Activated CD4-positive, alpha-beta T cell treated with anti-CD3 and anti-CD28 coated beads, Interleukin-2, amount 10 ng/mL, durations not matched to agents 7 days and 5 days (primary cell): ENCODE measurements at places on chromosomes 3 and 15. TPM values are rescaled to one million over a fixed set of nuclear protein-coding genes. Genes with fewer than 3 reads are reported as not detected.

DNA sequence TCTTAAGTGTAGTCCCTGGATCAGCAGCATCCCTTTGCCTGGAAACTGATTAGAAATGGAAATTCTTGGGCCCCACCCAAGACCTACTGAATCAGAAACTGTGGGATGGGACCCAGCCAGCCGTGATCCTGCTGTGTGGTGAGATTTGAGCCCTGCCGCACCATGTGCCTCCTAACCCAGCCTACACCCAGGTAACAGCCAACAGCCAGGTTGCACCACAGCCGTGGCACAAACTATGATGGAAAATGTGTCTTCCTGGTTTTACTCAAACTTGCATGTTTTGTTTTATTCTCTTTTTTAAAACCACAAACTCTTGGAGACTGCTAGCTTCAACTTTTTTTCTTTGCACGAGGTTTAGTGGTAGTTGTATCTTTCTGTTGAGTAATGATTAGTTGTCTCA is 2.6 kb downstream of the LIMD1 start:
- peak overlapping the region; percentile 58 for H3K27ac ChIP-seq
- H3K27me3 ChIP-seq = no peaks in the 10 kb centered on the region
- H3K36me3 ChIP-seq = peaks cover 41% of the 10 kb centered on the region
- peak overlapping the region; percentile 87 for H3K4me3 ChIP-seq

DNA sequence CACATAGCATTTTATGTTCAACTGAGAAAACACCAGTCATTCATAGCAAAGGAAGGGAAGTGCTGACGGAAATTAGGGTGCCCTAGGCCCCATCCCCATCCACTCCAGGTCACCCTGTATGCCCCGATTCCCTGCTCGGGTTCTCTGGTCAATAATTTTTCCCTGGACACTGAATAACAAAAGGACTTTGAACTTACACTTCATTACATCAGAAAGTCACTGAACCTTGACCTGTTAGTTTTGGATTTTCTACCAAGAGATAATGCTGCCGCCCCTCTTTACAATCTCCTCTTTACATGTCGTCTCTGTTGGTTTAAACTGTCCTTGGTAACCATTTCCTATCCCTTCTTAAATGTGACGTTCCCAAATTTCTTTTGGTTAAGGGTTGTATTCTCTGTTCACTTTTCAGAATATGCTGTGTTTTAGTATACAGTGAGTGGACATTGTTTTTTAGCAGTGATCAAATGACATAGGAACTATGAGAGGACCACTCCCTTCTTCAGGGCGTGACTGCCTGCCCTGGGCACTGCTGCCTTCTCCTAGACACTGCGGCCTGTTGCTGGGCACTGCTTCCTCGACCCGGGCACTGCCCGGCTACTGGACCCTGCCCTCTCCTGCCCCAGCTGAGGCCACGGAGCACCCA is 13.6 kb upstream of the AHSG start:
- no peak overlapping the region for H3K27ac ChIP-seq
- DNase-seq = no peak
- no peaks in the 10 kb centered on the region for H3K36me3 ChIP-seq

- H3K27me3 ChIP-seq = peaks cover 3% of the 10 kb centered on the region
- no peak overlapping the region for H3K27ac ChIP-seq
- no peaks in the 10 kb centered on the region for H3K36me3 ChIP-seq
- DNase-seq = no peak
Observed at GRCh38 chr15:62421289-62421688, 256.2 kb upstream of the C2CD4B start.

- DNase-seq = no peak
- no peaks in the 10 kb centered on the region for H3K27me3 ChIP-seq
- H3K4me3 ChIP-seq = no peak overlapping the region
- peaks cover 28% of the 10 kb centered on the region for H3K36me3 ChIP-seq
Observed at GRCh38 chr3:46282696-46283095, 40.4 kb downstream of the CCR3 start.

DNA sequence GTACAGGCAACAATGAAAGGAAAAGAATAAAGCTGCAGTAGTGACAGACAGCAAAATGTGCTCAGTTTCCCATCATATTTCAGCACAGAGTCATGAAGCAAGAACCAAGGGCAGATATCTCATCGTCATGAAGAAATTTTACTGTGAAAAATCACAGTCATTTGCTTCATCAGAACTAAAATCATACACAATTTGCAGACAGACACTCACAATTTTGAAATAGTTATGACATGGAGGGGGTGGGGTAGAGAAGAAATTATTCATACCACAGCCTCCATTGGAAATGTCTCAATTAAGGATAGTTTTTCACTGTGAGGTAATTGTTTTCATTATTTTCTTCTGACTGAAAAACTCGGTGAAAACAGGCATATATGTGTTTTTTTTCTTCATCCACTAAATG is 78.8 kb upstream of the CNTN3 start:
- no peak overlapping the region for H3K27ac ChIP-seq
- H3K36me3 ChIP-seq = no peaks in the 10 kb centered on the region
- no peak for DNase-seq
- no peaks in the 10 kb centered on the region for H3K4me1 ChIP-seq
- H3K27me3 ChIP-seq = no peaks in the 10 kb centered on the region
- H3K4me3 ChIP-seq = no peak overlapping the region

GRCh38 chr15:44541282-44541958 is 4.5 kb downstream of the EIF3J start:
- no peak for DNase-seq
- H3K27ac ChIP-seq = peak overlapping the region; percentile 10
- H3K4me1 ChIP-seq = peaks cover 53% of the 10 kb centered on the region

Gene GOLGA8Q
- 0.83 TPM for total RNA-seq

Gene NEIL1
- total RNA-seq = 2.7 TPM
